Suprapubic skin (tissue), 4 donors: ENCODE measurements at places on chromosomes 6 and 20. TPM values are rescaled to one million over a fixed set of nuclear protein-coding genes. Genes with fewer than 3 reads are reported as not detected.

GRCh38 chr20:25243416-25243979 lies 4.4 kb upstream of the PYGB start:
- peak; percentile 24 for DNase-seq

DNA sequence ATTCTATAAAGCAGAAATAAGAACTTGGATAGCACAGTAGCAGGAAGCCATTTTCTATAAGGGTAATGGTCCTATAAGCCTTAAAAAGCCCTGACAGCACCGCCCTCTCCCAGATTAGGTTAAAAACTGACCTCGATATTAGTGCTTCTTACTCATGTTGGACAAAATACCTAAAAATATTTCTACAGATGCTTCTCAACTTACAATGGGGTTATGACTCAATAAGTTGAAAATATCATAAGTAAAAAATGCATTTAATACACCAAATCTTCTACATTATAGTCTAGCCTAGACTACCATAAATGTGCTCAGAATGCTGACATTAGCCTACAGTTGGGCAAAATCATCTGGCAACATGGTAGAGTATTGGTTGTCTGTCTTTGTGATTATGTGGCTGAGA lies 70.3 kb downstream of the SESN1 start:
- no peak for DNase-seq

NR2E1 gene
- not detected for total RNA-seq

GRCh38 chr6:14537030-14537429 lies 419.5 kb downstream of the CD83 start:
- no peak for DNase-seq

BCKDHB gene
- 15.1 TPM for total RNA-seq

- DNase-seq = no peak
These were observed 17.0 kb upstream of the RNF146 start for GRCh38 chr6:127249621-127250020.

- no peak for DNase-seq
These were observed 428.0 kb downstream of the DHX35 start for GRCh38 chr20:39390186-39390585.

DNA sequence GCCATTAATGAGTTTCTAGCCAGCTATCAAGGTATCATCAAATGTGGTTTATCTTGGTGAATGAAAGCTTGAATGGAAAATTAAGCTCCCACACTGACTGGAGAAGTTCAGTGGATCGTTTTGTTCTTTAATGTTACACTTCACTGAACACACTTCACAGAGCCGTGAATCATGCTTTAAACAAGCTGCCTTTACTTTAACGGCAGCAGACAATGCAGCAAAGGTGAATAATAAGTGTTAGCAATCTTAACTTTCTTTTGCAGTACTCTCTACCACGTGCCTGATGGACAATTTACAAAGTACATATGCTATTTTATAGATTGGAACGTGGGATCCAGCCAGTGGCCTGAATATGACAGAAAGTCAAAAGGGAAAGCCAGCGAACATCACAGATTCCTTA lies 424.5 kb downstream of the GRIK2 start:
- DNase-seq = no peak

GRCh38 chr20:9460518-9460917 lies 53.9 kb upstream of the LAMP5 start:
- no peak for DNase-seq

GRCh38 chr6:169415179-169415578 lies 161.5 kb upstream of the THBS2 start:
- DNase-seq = no peak
